Smooth muscle cell of bladder (primary cell): ENCODE measurements at places on chromosomes 3 and 15. TPM values are rescaled to one million over a fixed set of nuclear protein-coding genes. Genes with fewer than 3 reads are reported as not detected.

Gene DLEC1
- total RNA-seq: 0.09 and 0.14 TPM in 2 replicates

Gene ANKRD34C
- not detected in 2 replicates for total RNA-seq

Gene SLC28A2
- total RNA-seq: under 0.01 TPM in 1 of 2 replicates, not detected in the other

Gene TMEM62
- total RNA-seq: 9.2 and 11.7 TPM in 2 replicates

Gene EIF4E3
- 0.71 and 1.1 TPM in 2 replicates for total RNA-seq

Gene GLDN
- 26.8 and 75.1 TPM in 2 replicates for total RNA-seq

Gene TIGIT
- not detected in 2 replicates for total RNA-seq

Gene MEGF11
- not detected in 2 replicates for total RNA-seq

Gene CPN2
- not detected in 2 replicates for total RNA-seq

Gene SNX22
- 0.14 and 0.18 TPM in 2 replicates for total RNA-seq

Gene TRAK1
- total RNA-seq: 25.0 and 27.3 TPM in 2 replicates

Gene FAM131A
- total RNA-seq: 10.5 and 18.1 TPM in 2 replicates

Gene TICRR
- 0.28 and 0.92 TPM in 2 replicates for total RNA-seq

Gene C2CD4A
- not detected in 2 replicates for total RNA-seq

Gene FETUB
- not detected in 2 replicates for total RNA-seq

Gene RBMS3
- total RNA-seq: 157 and 172 TPM in 2 replicates

Gene GRAMD2A
- 0.14 and 0.55 TPM in 2 replicates for total RNA-seq

Gene DCBLD2
- 78.8 and 126 TPM in 2 replicates for total RNA-seq

Gene MST1
- total RNA-seq: 6.0 TPM in 2 replicates

Gene NME9
- total RNA-seq: 0.09 TPM in 1 of 2 replicates, not detected in the other

Gene SMCO1
- total RNA-seq: not detected in 2 replicates

Gene PRR20G
- total RNA-seq: not detected in 2 replicates

Gene CPA3
- not detected in 2 replicates for total RNA-seq

Gene MYZAP
- total RNA-seq: under 0.01 and 0.18 TPM in 2 replicates

Gene NR2E3
- 0.14 and 0.18 TPM in 2 replicates for total RNA-seq

Gene DGKG
- 2.0 and 2.1 TPM in 2 replicates for total RNA-seq

Gene POLQ
- 1.8 and 2.4 TPM in 2 replicates for total RNA-seq

Gene ZPLD1
- total RNA-seq: 0.28 TPM in 2 replicates

Gene PRSS50
- total RNA-seq: not detected in 2 replicates

Gene PRKAR2A
- total RNA-seq: 20.5 and 25.4 TPM in 2 replicates
